HFF-Myc (cell line): ENCODE measurements at places on chromosomes 2 and 18.

- DNase-seq: no peak
These were observed 294.3 kb downstream of the SRBD1 start for GRCh38 chr2:45316576-45317338.

DNA sequence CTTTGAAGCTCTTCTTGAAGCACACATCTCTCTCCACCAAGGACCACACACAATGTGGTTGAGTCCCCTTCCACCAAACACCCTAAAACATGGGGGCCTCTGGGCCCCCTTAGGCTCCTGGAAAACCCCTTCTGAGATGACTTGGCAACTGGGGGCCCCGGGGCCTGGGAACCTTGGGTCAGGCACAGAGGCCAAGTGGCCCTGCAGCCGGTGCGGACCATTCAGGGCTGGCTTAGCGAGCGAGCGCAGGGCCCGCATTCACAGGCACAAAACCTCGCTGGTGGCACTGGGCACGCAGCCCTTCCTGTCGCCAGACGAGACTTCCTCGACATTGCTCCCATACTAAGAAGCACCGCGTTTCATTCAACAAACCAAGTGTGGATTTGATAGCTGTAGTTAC lies 111.2 kb upstream of the ID2 start:
- no peak for DNase-seq

DNA sequence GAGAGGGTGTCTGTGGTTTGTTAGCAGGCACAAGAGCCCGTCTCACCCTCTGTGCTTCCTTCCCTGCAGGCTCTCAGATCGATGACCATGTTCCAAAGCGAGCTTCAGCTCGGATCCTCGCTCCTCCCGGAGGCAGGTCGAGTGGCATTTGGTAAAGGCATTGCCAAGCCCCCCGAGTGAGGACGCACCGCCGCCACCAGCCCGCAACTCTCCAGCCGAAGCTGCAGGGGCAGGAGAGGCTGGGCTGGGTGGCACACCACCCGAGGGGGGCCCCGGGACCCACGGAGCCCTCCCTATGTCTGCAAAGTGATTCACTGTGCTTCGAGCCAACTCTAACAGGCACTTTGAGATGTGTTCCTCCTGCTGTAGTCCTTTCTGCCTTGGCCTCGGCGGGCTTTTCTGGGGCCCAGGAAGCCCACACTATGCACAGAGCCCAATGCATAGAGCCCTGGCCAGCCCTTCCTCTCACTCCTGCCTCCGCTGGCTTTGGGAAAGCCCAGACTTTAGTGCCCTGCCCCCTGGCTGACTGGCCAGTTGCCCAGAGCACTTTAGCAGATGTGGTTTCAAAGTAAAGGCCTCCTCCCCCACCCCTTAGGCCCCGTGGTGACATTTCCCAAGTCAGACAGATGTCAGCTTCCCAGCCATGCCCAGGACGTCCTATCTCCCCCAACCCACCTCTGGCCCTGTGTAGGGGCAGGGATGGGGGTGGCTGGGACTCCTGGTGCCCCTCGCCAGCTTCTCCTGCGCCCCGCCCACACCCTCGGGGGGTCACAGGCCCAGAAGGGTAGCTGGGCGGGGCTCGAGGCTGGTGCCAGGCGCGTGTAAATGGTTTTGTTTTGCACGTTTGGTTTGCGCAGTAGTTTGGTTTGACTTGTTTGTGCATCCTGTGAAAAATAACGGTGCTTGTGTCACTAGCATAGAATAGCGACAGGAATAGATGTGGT lies 23.3 kb upstream of the MAPRE3 start:
- DNase-seq: no peak

GRCh38 chr2:99959261-99960014 lies 183.0 kb downstream of the AFF3 start:
- no peak for DNase-seq
